ENCODE measurements at places on chromosomes 16 and 17.

DNA sequence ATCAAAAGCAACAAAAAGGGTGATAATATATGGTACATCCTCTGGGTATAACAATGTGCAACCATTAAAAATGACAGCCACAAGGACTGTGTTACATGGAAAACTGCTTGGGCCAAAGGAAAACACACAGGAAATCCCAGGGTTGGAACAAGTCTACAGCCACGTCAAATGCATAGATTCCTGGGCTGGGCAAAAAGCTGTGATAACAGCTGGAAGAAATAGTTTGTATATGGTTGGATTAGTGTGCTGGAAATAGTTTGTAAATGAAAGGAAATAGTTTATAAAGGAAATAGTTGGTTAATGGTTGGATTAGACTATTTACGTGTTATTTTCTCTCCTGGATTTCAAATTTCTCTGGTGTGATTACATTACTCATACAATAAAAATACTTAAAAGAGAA lies 2.6 kb downstream of the HSD17B2 start:
- DNase-seq: no peak

GRCh38 chr17:16912021-16912962 lies 59.6 kb downstream of the TNFRSF13B start:
- peak; percentile 70 for DNase-seq

GRCh38 chr16:49672753-49673152 lies 183.2 kb downstream of the ZNF423 start:
- DNase-seq: no peak

GRCh38 chr17:19338031-19338990 lies 24.2 kb downstream of the B9D1 start:
- DNase-seq: no peak

DNA sequence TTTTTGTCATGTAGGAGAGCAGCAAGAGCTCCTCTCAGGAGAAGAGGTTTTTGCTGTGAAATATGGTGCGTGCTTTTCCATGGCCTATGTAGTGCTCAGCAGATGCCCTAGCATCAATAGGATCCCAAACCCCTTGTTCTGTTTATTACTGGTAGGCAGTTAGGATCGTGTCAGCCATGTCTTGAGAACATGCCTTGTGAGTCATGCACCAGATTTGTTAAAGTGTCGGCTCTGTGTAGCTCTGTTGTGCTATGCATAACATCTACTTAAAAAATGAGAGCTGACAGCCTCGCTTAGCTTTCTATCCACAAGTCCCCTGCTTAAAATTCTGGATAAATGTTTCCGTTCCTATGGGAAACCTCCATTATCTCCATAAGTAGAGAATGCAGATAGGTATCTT lies 4.4 kb upstream of the EIF4A3 start:
- no peak for DNase-seq

DNA sequence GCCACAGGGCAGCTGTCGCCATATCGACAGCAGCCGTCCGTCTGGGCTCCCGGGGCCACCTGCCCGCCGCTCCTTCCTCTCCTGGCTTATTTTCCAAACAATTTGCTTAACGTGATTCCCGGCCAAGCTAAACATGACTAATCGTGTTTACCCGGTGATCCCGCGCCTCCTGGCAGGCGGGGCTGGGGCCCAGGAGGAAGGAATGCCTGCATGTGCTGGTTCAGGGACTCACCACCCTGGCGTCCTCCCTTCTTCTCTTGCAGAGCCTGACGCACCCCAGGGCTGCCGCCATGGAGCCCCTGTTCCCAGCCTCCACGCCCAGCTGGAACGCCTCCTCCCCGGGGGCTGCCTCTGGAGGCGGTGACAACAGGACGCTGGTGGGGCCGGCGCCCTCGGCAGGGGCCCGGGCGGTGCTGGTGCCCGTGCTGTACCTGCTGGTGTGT lies 6.1 kb downstream of the SSTR5 start:
- DNase-seq: no peak

- DNase-seq: no peak
Measured at GRCh38 chr17:40019140-40019991, 4.1 kb downstream of the CSF3 start.

- DNase-seq: no peak
Measured at GRCh38 chr17:28686296-28686695, 24.3 kb downstream of the SUPT6H start.

DNA sequence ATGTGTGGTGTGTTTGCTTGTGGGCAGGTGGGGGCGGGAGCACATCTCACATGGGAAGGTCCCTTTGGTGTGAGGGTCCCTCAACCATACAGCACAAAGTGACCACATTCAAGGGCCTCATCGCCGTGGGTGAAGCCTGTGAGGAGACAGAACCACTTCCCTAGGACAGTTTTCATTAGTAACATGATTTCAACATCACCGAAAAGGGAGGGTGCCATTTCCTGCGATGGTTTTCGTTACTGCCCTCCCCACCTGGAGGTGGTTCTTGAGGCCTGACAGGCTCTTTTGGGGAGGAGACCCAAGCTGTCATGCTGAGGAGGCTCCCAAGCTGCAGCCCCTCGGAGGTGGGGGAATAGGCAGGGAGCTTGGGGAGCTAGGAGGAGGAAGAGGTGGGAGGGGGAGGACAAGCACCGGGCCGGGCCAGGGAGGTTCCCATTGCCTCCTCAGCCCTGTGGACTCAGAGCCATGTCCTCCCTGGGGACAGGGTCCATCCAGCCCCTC lies 9.5 kb downstream of the CD300LB start:
- DNase-seq: peak; percentile 77

GRCh38 chr16:3009568-3010390 lies 2.9 kb upstream of the CLDN9 start:
- DNase-seq: no peak

DNA sequence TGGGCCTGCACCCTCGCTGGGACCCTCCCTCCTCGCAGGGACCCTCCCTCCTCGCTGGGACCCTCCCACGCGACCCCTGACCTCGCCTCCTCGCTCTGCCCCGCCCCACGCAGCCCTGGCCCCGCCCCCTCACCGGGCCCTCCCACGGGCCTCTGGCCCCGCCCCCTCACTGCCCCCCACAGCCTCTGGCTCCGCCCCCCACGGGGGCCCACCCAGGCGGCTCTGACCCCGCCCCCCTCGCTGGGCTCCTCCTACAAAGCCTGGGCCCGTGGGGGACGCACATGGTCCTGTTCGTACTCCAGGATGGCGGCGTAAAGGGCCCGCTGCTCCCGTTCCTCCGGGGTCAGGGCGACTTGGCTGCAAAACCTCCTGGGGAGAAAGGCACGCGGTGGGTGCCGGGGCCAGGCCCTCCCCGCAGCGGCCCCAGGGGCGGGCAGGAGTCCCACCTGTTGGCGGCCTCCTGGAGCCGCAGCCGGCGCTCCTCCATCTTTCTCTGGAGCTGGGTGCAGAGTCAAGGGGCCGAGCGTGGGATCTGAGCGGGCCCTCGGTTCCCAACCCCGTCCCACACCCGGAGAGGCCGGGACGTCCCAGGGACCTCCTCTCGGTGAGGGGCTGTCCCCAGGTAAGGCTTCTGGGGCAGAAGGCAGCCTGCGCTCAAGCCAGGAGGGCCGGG lies 9.0 kb downstream of the VPS9D1 start:
- no peak for DNase-seq

DNA sequence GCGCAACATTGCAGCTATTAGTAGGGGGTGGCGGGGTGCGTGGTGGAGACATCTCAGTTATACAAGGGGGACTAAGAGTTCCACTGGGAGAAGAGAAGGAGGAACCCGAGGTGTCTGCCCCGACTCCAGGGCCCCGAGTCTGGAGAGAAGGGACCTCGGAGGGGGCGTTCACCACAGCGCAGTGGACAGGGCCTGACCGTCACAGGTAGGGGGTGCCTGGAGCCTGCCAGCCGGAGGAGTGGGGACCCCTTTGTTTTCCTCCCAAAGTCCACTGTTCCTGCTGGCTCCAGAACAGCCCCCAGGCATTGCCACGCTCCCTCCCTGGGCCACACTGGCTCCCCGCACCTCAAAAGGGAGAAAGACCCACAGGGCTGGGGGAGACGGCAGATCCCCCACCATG lies 175.9 kb upstream of the TNRC6C start:
- no peak for DNase-seq

DNA sequence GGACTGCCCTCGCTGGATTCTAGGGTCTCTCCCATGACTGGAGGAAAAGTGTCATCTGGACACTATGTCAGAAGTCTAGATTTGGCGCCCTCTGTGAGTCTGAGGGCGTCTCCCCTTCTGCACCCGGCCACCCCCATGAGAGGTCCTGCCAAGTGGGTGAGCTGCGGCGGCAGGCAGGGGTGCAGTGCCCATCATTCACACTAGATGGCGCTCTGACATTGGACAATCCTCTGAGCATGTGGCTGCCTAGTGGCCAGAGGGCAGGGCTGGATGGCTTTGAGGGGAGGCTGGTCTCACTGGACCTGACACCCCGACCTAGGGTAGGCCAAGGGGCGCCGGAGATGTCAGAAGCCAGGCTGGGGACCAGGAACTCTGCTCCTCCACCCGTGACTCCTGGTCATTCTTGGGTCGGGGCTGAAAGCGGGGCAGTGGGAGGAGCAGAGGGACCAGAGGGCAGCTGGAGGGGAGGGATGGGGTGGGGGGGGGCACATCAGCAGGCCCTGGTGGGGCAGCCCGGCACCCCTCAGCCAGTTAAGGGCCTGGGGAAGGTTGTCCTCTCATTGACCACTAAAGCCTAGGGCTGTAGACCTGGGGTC lies 28.0 kb downstream of the MRM1 start:
- DNase-seq: no peak

DNA sequence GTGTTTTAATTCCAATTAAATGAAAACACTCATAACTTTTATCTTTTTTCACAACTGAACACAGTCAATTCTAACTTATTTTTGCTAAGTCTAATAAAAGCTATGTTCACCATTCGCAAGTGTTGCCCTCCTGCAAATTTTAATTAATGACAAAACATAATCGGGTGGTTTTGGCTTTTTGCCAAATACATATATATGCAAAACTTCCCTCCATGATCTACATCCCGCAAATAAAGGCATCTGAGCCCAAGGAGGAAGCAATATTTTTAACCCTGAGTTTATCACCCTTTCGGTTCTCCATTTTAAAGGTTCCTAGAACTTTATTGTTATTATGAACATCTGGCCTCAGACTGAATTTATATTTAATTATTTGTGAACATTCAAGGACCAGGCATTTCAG lies 507.9 kb downstream of the CDH13 start:
- no peak for DNase-seq

DNA sequence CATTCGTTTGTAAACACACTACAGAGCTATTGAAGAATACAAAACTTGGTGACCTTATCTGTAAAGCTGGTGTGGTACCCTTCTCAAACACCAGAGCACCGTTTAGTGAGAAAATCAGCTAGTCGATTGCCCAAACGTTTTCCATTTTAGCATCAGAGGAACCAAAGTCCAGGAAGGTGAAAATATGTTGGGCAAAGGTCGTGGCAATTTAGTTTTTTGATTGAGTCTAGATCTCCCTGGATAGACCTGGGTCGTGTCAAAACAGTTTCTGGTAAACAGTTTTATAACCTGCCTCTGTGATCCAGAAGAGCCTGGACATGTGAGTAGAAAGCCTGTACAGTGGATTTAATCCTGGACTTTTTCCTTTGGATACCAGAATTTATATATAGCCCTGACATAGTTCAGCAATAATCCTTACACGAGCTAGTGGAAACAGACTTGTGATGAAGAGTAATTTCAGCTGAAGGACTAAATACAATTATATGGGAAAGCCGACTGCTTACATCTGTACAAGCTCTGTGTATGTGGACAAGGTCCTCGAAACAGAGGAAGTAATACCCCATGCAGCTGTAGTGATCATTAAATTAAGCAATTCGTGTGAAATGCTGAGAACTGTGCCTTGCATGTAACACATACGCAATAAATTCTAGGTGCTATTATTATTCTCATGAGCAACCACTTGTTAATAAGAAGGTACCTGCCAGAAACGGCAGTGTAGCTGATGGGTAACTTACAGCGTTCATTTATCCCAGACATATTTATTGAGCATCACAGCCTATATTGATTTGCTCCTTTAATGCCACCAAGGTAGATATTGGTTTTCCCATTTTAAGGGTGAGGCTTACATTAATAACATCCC lies 72.5 kb downstream of the MAP2K6 start:
- no peak for DNase-seq

- DNase-seq: no peak
Measured at GRCh38 chr17:9307313-9307998, 268.2 kb downstream of the STX8 start.

DNA sequence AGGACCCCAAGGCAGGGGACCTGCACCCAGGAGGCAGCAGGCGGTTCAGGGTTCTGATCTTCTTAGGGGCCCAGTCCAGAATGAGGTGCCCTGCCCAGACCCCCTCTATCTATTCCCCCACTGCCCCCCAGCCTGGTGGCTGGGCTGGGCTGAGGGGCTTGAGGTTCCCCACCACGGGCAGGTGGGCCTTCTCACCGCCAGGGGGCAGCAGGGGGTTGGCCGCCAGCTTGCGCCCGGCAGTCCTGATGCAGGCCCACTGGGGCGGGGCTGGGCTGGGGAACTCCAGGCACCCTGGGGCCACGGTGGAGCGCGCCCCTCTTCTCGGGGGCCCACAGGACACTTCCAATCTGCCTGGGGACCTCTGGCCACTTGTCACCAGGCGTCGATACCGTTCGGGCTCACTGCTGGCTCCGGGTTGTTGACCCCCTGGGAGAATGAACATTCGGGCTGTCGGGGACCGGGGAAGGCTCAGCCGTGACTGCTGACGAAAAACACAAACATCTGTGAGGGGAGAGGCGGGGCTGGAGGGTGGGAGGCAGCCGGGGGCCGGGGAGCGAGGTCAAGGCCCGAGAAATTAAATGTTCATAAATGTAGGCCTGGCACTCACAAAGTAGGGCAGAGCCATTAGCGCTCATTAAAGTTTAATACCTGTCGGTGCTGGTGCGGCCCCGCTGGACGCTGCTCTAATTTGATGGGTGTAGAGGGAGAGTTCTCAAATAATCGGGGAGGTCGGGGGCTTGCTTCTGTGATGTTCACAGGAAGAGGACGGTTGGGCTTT lies 219.3 kb upstream of the GSE1 start:
- no peak for DNase-seq

DNA sequence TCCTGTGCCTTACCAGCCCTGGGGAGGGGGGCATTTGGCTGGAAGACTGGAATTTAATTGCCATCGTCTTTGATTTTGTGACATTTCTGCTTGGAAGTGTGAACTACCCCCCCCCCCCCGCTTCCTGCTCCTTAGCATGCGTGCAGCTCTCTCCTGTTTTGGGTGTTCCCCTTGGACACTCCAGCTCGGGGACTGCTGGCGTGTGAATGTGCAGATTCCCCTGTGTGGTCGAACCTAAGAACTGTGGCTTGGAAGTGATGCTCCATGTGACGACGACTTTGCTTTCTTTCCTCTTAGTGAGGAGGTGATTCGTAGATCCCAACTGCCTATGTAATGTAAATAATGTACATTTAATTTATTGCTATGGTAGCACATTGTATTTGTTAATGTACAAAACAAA lies 26.1 kb downstream of the OR1D5 start:
- DNase-seq: no peak

- DNase-seq: no peak
Measured at GRCh38 chr17:72345536-72345935, 224.7 kb downstream of the SOX9 start.
